Uterus (tissue), 4 donors: ENCODE measurements at places on chromosomes 7 and 10. TPM values are rescaled to one million over a fixed set of nuclear protein-coding genes. Genes with fewer than 3 reads are reported as not detected.

SPDYE2B gene
- not detected for total RNA-seq

- H3K4me3 ChIP-seq, result no peak overlapping the region
- no peaks in the 10 kb centered on the region for H3K27me3 ChIP-seq
- H3K36me3 ChIP-seq, result no peaks in the 10 kb centered on the region
- H3K27ac ChIP-seq, result peak overlapping the region; percentile 84
- H3K4me1 ChIP-seq, result peaks cover 64% of the 10 kb centered on the region
These were observed 35.9 kb downstream of the FAM53B start for GRCh38 chr10:124708246-124708779.

GRCh38 chr7:82323806-82324205, 119.8 kb downstream of the CACNA2D1 start:
- H3K36me3 ChIP-seq, result no peaks in the 10 kb centered on the region
- H3K4me1 ChIP-seq, result no peaks in the 10 kb centered on the region
- H3K27me3 ChIP-seq, result no peaks in the 10 kb centered on the region
- H3K27ac ChIP-seq, result no peak overlapping the region
- DNase-seq, result no peak
- no peak overlapping the region for H3K4me3 ChIP-seq

TUBAL3 gene
- total RNA-seq, result not detected

DNA sequence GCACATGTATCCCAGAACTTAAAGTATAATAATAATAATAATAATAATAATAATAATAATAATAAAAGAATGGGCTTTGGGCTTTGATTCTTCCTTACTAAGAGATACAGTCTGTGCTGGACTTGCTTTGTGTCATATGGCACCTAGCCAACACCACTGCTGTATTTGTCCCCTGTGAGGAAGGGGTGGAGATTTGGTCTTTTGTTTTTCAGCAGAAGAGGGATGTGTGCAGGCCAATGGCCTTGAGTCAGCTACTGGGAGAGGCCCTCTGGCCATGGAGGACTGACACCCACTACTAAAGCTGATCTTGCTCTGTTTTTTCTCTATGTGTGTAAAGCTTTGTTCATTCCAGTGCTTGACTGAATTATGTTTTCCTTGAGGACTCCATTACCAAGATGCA, 573.0 kb upstream of the PCDH15 start:
- H3K27me3 ChIP-seq, result no peaks in the 10 kb centered on the region
- no peak overlapping the region for H3K4me3 ChIP-seq
- no peaks in the 10 kb centered on the region for H3K4me1 ChIP-seq
- H3K36me3 ChIP-seq, result no peaks in the 10 kb centered on the region

STEAP4 gene
- total RNA-seq, result 24.6 TPM

WIPF3 gene
- 0.35 TPM for total RNA-seq

- H3K4me3 ChIP-seq, result no peak overlapping the region
- H3K27me3 ChIP-seq, result no peaks in the 10 kb centered on the region
- no peaks in the 10 kb centered on the region for H3K36me3 ChIP-seq
- H3K4me1 ChIP-seq, result no peaks in the 10 kb centered on the region
- H3K27ac ChIP-seq, result no peak overlapping the region
These were observed 22.3 kb downstream of the MCM10 start for GRCh38 chr10:13183625-13184024.

- no peak for DNase-seq
- H3K27ac ChIP-seq, result no peak overlapping the region
- no peaks in the 10 kb centered on the region for H3K4me1 ChIP-seq
- no peaks in the 10 kb centered on the region for H3K36me3 ChIP-seq
- H3K4me3 ChIP-seq, result no peak overlapping the region
- H3K27me3 ChIP-seq, result no peaks in the 10 kb centered on the region
These were observed 131.7 kb upstream of the CHST15 start for GRCh38 chr10:124225029-124225466.

DYNC1I1 gene
- 1.9 TPM for total RNA-seq

DNA sequence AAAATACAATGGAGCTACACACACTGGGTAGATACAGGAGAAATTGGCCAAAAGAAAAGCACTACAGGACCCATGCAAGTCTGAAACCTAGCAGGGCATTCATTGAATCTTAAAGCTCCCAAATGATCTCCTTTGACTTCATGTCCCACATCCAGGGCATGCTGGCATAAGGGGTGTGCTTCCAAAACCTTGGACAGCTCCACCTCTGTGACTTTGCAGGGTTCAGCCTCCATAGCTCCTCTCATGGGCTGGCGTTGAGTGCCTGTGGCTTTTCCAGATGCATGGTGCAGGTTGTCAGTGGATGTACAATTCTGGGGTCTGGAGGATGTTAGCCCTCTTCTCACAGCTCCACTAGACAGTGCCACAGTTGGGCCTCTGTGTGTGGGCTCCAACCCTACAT, 626.3 kb upstream of the POT1 start:
- H3K27me3 ChIP-seq, result no peaks in the 10 kb centered on the region
- H3K27ac ChIP-seq, result no peak overlapping the region
- no peaks in the 10 kb centered on the region for H3K4me1 ChIP-seq
- H3K4me3 ChIP-seq, result no peak overlapping the region
- no peak for DNase-seq
- H3K36me3 ChIP-seq, result no peaks in the 10 kb centered on the region

GRCh38 chr7:29197916-29198315, 3.3 kb downstream of the CHN2 start:
- no peaks in the 10 kb centered on the region for H3K4me1 ChIP-seq
- no peaks in the 10 kb centered on the region for H3K27me3 ChIP-seq
- no peaks in the 10 kb centered on the region for H3K36me3 ChIP-seq
- H3K4me3 ChIP-seq, result no peak overlapping the region

DNA sequence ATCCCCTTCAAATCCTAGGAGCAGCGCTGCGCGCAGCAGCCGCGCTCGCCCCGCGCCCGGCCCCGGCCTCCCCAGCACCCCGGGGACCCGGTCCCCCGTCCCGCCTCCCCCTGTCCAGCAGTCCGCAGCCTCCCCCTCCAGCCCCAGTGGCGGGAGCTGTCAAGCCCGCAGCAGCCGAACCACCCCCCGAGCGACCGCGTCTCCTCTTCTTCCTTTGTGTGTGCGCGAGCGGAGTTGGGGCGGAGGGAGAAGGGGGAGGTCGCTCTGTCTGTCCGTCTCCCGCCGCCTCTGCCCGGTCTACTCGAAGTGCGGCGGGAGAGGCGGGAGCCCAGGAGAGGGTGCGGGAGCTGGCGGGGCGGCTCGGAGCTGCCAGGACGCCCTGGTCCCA, 375 bp upstream of the CHN2 start:
- DNase-seq, result no peak
- H3K27ac ChIP-seq, result peak overlapping the region; percentile 55
- H3K4me3 ChIP-seq, result peak overlapping the region; percentile 62
- no peaks in the 10 kb centered on the region for H3K27me3 ChIP-seq

- H3K27ac ChIP-seq, result peak overlapping the region; percentile 89
- H3K36me3 ChIP-seq, result no peaks in the 10 kb centered on the region
- no peaks in the 10 kb centered on the region for H3K4me1 ChIP-seq
- DNase-seq, result peak; percentile 17
These were observed 375 bp upstream of the GATAD1 start for GRCh38 chr7:92446869-92447344.

GRCh38 chr7:105279688-105280007, 109.1 kb downstream of the SRPK2 start:
- no peak overlapping the region for H3K27ac ChIP-seq
- DNase-seq, result no peak
- H3K4me3 ChIP-seq, result no peak overlapping the region
- H3K36me3 ChIP-seq, result no peaks in the 10 kb centered on the region

- H3K4me3 ChIP-seq, result no peak overlapping the region
- no peaks in the 10 kb centered on the region for H3K36me3 ChIP-seq
- H3K27ac ChIP-seq, result no peak overlapping the region
- H3K4me1 ChIP-seq, result no peaks in the 10 kb centered on the region
These were observed 21.4 kb upstream of the RAPGEF5 start for GRCh38 chr7:22378199-22378980.

GRCh38 chr7:144483189-144483588, 79.7 kb upstream of the NOBOX start:
- H3K36me3 ChIP-seq, result no peaks in the 10 kb centered on the region
- H3K27me3 ChIP-seq, result no peaks in the 10 kb centered on the region

GRCh38 chr10:46068117-46068516, 22.0 kb upstream of the MSMB start:
- no peak for DNase-seq
- no peaks in the 10 kb centered on the region for H3K4me1 ChIP-seq
- H3K36me3 ChIP-seq, result no peaks in the 10 kb centered on the region
- H3K27me3 ChIP-seq, result no peaks in the 10 kb centered on the region

RNF32 gene
- not detected for total RNA-seq

DNA sequence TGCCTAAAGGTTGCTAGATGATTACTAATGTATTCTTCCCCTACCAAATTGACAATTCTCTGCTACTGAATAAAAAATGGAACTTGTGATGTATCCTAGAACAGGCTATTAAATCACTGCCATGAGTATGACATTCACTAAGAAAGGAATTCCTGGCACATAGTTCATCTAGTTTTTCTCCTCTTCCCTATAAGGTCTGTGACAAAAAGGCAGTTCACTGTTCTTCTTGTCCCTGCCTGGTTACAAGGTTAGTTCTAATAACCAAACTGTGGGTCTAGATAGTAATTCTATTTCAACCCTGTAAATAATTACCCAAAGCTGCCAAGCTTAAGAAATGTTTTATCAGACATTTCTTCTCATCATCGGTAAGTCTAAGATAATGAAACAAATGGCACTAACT, 245.6 kb downstream of the BICC1 start:
- no peak overlapping the region for H3K4me3 ChIP-seq
- H3K27ac ChIP-seq, result no peak overlapping the region
- no peaks in the 10 kb centered on the region for H3K27me3 ChIP-seq
- no peaks in the 10 kb centered on the region for H3K4me1 ChIP-seq
- DNase-seq, result no peak

MOGAT3 gene
- total RNA-seq, result not detected

DNA sequence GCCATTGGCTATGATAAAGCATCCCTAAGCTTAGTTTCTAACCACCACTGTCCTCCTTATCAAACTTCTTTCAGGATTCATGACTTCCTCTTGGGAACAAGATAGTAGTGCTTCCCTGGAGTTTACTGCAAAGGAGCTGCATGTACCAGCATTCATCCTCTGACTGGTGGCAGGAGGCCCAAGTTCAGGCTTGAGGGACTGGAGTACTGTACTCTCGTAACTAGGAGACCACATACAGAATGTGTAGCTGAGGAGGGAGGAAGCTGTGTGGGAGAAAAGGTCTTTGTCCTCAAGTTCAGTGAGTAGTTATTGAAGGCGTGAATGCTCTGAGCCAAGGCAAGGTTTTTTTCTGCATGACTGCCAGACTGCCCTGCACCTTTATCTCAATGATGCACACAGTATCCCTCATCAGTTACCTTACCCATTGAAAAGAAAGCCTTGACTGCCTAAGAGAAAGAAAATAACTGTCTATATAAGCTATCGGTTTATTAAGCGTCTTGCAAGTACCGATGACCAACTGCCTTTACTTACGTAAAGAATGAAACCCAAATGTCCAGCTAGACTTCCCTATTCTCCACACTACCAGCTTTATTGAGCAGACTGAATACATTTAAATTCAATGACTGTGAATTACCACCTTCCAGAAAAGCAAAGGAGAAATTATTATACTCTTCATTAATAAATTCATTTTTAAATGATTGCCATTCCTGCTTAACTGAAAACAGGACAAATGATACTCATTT, 12.8 kb downstream of the SCRN1 start:
- H3K4me3 ChIP-seq, result no peak overlapping the region
- H3K27ac ChIP-seq, result no peak overlapping the region
- no peaks in the 10 kb centered on the region for H3K4me1 ChIP-seq
- DNase-seq, result no peak

DNA sequence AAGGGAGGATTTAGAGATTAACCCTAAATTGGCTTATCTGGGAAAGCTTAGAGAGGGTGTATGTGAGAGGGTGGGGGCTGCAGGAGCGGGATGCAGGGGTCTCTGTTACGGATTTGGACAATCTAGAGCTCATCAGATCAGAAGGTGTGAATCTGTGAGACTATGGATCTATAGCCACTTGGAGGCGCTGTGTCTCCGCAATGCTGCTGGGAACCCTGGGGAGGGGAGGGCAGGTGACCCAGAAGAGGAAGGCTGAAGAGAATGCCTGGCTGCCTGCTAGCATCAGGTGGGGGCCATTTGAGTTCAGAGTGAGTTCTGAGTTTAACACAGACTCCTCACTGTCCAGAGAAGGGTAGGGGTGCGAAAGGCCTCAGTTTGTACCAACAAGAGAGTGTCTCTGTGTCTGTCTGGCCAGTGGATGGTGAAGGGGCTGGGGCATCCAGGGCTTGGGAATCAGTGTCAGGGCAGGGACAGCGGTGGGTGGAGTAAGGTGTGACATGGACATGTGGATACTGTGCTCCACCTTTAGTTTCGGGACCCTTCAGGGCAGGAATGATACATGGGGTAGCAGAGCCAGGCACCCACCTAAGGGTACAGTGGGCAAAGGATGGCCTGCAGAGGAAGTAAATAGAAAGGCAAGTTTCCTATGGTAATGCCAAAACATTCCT, 187.3 kb upstream of the PRSS58 start:
- no peak overlapping the region for H3K27ac ChIP-seq
- no peak for DNase-seq
- H3K27me3 ChIP-seq, result no peaks in the 10 kb centered on the region
- H3K36me3 ChIP-seq, result no peaks in the 10 kb centered on the region
- H3K4me1 ChIP-seq, result no peaks in the 10 kb centered on the region

GRCh38 chr7:151736403-151736909, 140.5 kb downstream of the PRKAG2 start:
- DNase-seq, result peak; percentile 76
- H3K27ac ChIP-seq, result peak overlapping the region; percentile 36
- H3K4me1 ChIP-seq, result peaks cover 8% of the 10 kb centered on the region
- H3K4me3 ChIP-seq, result no peak overlapping the region
- H3K36me3 ChIP-seq, result no peaks in the 10 kb centered on the region
- no peaks in the 10 kb centered on the region for H3K27me3 ChIP-seq

DNA sequence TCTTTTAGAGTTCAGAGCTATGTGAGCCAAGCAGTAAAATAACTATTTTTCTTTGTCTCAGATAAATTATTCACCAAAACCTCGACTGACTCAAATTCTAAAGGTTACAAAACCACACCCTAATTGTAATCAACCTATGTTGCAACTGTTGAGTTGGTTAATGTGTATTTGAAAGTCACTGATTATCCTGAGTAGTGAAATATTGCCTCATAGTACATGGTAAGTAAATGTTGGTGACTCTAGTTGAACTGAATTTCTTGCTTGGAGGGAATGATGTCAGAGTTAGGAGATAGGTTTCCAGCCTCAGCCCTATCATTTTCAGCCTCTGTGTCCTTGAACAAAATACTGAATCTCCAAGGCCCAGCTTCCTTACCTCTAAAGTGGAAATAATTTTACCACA, 3.0 kb upstream of the CYP2C18 start:
- no peak overlapping the region for H3K27ac ChIP-seq
- H3K4me1 ChIP-seq, result no peaks in the 10 kb centered on the region
- H3K36me3 ChIP-seq, result no peaks in the 10 kb centered on the region
- no peaks in the 10 kb centered on the region for H3K27me3 ChIP-seq
- no peak overlapping the region for H3K4me3 ChIP-seq

FAM24B gene
- not detected for total RNA-seq

GDF2 gene
- total RNA-seq, result not detected

RASSF4 gene
- 6.1 TPM for total RNA-seq
